Activated CD4-positive, alpha-beta T cell treated with anti-CD3 and anti-CD28 coated beads for 4 hours (primary cell): ENCODE measurements at places on chromosomes 16 and 17.

- peak; percentile 77 for DNase-seq
Measured at GRCh38 chr16:67514382-67514828, 14.2 kb upstream of the RIPOR1 start.

- DNase-seq, result no peak
Measured at GRCh38 chr16:10128397-10129258, 53.6 kb downstream of the GRIN2A start.

DNA sequence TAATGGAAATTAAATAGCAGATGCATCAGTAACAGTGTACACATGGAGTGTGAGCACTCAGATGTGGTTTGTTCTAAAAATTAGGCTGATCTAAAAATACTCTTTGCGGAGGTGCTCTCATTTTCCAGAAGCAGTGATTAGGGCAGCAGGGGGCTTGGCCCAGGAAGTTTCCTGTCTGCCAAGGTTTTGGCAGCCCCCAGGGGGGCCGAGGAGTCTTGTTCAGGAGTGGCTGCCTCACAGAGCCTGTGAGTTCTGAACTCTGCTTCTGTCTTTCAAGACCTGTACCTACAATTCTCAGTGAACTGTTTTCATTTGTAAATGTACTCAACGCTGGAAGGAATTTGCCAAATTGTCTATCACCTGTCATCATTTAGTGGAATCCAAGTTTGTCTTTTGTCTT lies 388.4 kb upstream of the CDH11 start:
- no peak for DNase-seq

GRCh38 chr16:66522816-66523590 lies 26.9 kb downstream of the TK2 start:
- no peak for DNase-seq

GRCh38 chr17:79668344-79669250 lies 57.7 kb upstream of the RBFOX3 start:
- no peak for DNase-seq

- no peak for DNase-seq
Measured at GRCh38 chr17:67328026-67328425, 38.4 kb downstream of the PSMD12 start.

DNA sequence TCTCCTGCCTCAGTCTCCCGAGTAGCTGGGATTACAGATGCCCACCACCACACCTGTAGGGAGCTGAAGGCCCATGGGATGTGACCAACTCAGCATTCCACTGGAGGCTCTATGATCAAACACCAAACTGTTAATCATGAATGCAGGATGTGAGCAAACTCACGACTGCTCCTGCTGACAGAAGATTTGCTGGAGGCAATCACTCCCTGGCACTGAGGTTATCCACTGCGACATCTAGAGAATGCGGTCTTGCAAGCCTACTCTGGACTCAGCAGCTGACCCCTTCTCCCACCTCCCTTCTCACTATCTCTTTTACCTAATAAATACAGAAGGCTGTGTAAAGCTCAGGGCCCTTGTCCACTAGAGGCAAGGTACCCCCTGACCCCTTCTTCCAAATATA lies 4.9 kb downstream of the TEX14 start:
- no peak for DNase-seq

GRCh38 chr17:61064087-61064951 lies 335.3 kb upstream of the TBX2 start:
- no peak for DNase-seq

DNA sequence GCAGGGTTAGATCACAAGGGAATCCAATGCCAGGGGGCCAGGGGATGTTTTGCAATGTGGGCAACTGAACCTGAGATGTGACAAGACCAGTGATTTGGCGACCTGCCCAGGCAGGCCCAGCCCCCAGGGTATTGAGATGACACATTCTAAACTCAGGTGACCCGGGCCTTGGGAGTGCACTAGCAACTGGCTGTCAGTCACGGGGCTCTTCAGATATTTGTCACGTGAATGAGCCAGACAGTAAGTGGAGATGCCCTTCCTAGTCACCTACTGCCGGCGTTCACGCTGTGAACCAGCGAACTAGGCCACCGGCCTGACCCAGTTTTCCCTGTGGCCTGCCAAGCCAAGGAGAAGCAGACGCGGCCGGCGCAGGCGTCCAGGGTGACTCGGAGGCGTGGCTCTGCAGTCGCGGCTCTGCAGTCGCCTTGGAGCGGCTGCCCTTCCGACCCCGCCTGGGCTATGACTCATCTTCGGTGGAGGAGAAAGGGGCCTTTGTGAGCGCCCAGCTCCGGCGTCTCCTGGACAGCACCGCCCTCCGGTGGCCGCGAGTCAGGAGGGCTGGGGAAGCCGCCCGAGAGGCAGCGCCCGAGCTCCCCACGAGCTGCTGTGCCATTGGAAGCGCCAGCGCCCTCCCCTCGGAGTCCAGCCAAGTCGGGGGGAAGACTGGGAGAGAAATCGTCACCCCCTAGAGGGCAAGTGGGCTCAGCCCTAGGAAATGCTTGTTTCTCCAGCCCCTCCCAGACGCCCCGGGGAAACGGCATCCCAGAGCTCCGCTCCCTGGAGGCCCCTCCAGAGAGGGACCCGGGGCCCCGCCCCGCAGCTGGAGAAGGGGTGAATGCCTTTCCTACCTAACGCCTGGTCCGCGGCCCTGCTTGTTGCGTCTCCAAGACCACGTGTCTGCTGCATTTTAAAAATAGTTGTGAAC lies 38.8 kb downstream of the WSB1 start:
- DNase-seq, result peak; percentile 85

DNA sequence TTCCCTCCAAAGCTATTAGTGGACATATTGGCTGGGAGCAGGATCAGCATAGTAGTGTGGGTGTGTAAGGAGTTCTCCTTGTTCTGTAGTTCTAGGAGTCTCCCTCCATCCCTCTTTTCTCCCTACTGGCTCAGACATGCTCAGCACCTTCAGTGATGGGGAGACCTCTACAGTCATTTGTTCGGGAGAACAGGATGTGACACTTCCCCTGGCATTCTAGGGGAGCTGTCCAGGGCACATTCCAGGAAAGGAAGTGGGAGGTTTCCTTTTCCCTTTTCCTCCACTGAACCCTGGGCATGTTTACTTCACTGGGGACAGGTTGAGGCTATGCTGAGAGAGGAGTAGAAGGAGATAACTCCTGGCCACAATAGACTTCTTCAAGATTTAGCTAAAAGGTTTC lies 86.5 kb downstream of the MYH13 start:
- DNase-seq, result no peak

- no peak for DNase-seq
Measured at GRCh38 chr17:80513892-80514291, 30.7 kb upstream of the RPTOR start.

DNA sequence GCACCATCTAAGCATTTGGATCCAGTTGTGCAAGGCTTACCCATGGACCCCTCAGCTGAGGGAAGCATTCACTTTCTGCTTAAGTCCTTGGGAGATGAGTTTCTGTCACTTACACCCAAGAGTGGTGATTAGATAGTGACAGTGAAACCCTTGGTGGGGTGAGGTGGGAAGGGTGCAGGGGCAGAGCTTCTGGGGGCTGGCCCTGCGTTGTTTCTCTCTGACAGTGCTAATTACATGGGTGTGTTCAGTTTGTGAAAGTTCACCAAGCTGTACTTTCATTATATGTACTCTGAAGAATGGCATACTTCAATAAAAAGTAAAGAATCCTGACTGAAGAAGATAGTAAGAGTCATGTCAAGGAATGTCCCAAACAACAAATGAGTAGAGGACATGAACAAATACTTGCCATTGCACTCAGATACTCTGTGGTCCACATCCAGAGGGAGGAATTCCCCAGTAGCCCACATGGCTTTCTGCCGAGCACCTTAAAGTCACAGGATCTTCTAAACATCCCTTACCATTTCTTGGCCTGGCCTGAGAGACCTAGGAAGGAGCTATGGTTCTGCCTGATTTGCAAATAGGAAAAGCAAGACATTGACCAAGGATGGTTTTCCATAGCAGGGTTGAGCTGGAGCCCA lies 8.4 kb downstream of the CHST6 start:
- no peak for DNase-seq

GRCh38 chr16:19114359-19115147 lies 789 bp downstream of the ITPRIPL2 start:
- DNase-seq, result no peak

DNA sequence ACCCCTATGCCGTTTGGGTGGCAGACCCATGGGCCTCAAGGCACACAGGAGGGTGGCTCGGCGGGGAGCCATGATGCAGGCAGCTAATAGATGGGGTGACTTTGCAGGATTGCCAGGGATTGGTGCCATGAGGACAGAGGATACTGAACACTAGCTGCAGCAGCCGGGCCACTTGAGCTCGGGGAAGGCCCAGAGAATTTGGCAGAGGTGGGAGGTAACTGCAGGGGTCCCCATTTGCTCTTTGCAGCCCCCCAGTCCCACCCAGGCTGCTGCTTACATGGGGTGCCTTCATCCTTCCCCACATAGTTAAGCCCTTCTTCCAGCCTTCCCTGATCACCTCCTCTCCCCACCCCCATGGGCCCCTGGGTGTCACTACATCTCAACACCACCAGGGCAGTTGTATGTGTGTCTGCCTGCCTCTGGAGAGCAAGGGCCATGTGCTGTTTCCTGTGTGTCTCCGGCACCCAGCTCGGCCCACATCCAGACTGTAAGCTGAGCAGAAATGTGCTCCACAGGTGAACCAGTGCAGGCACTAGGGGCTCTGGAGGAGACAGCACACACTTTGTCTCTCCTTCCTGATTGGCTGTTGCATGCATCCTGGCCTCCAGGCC lies 52.0 kb downstream of the SREBF1 start:
- no peak for DNase-seq

- peak; percentile 38 for DNase-seq
Measured at GRCh38 chr16:82639666-82640336, 13.0 kb downstream of the CDH13 start.

DNA sequence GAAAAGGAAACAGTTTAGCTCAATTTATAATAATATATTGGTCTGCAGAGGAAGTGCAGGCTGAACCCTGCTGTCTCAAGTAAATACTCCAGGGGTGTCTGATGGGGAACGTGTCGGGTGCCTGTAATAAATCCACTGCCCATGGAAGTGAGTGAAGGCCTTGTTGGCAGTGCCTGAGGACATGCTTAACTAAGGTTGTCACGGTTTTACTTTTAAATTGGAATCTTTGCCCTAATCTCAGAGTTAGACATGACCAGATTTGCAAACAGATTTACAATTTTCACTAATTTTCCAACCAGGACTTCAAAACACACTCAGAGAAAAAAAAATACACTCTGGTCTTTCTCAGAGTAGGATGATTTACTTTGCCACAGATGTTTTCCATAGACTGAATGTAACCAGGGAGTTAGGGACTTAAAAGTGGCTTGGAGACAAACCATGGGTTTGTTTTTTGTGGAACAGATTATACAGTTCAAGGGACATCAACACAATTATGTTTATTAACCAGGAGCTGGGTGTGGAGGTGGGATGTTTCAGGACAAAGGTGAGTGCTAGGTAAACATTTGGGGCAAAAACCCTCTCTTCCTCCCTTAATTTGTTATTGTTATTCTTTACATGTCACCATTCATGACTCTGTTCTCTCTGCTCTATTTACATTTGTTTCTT lies 144.5 kb downstream of the FTO start:
- DNase-seq, result no peak

GRCh38 chr17:76461765-76462555 lies 5.4 kb upstream of the AANAT start:
- no peak for DNase-seq

DNA sequence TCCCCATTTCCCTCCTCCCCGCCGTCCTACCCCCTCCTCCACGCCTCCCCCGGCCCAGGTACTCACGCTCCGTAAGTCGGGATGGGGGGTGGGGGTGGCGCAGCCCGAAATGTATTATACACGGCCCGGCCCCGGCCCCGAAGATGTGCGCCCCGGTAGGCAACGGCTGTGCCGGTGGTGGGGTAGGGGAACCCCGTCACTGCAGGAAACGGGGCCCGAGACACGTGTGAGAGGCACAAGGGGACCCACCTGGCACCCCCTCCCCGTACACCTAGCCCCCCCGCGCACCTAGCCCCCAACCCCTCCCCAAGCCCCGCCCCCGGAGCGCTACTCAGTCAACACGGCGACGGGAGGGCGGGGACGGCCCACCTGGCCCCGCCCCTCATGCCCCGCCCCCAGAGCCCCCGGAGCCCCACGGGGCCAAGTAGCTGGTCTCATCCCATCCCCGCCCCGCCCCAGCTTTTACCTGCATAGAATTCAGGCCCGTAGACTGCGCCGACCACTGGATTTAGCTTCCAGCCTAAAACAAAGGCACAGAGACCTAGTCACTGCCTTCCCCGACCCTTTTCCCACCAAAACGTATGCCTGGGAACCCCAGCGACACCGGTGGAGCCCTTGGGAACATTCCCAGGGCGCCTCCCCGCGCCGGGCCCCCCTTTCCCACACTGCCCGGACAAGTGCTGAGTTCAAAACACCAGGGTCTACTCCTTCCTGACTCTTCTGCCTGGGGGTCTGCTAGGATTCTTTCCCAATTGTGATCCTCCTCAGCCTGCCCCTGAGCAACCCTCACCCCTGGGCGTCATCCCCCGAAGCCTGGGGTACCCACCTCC lies 22.8 kb downstream of the ENGASE start:
- no peak for DNase-seq

GRCh38 chr16:2771496-2772402 lies 5.3 kb downstream of the ELOB start:
- no peak for DNase-seq

GRCh38 chr16:28277537-28278388 lies 14.6 kb upstream of the SBK1 start:
- peak; percentile 80 for DNase-seq

- DNase-seq, result no peak
Measured at GRCh38 chr17:2174468-2175293, 119.8 kb downstream of the HIC1 start.
